ENCODE measurements at places on chromosomes 2 and 18.

DNA sequence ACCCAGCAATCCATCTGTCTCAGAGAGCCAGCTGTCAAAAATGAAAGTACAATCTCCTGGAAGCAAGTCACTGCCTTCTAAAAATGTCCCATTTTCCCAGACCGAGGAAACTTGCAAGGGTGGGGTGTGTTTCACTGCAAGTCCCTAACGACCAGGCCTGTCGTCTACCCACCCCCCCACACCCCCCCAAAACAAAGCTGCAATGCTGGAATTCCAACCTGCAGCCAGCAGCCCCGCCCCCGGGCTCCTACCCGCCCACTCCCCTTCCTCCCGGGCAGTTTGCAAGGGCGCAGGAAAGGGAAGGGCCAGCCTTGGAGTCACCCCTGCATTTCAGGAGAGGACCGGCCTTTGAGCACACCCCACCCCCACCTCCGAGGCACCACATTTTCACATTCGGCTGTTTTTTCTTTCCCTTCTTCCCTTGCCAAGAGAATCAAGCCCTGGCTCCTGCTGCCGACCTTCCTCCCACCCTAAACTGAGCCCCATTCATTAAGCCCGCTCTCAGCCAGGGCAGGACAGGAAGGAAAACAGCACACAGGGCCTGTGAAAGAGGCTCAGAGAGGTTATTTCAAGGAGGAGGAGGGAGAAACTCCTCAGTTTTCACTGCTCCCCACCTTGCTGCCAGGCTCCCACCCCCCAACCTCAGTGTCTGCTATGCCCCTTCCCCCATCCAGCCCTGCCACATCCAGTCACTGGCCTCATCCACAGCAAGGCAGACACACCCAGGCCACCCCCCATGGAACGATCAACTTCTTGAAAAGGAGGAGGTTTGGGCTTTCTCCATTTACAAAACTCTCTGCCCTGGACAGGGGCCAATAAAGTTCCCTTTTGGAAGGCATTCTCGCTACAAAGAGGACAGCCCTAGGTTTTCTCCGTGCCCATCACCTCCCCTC, 11.3 kb downstream of the SMAD7 start:
- DNase-seq, result no peak

- DNase-seq, result no peak
These were observed 404.6 kb upstream of the CWC22 start for GRCh38 chr2:180411661-180412060.

DNA sequence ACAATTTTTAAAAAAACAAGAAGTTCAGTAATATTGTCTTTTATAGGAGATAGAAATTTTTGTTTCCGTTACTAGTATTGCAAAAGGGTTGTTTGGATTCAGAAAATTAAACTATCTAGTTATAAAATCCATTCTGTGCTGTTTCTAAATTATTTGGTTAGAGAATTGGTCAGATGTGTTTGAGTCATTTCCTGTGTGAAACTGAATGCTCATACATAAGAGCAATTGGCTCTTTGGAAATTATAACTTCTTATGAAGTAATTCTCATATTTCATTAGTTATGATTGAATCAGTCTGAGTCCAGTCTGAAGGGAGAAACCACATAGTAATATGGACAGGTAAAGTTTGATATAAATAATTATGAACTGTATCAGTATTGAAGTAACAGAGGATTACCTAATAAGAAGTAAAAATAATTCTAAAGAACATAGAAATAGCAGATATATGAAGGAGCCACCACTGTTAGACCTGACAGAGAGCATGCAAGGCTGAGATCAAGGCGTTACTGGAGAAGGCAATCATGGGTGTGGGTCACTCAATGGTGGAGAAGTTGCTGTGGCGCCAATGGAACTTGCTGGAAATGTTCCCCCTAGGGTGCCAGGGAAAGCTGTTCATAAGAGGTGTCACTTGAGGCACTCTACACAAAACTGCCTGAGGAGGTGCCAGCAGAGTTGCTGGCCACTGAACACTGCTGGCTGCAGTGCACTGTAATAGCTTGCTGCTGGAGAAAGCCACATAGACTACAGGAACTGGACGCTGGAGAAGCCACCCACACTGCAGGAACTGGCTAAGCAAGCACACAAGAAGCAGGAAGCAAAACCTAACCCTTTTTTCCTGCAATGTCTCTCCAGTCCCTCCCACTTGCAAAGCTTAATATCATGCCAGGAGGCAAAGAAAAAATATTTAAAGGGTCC, 18.0 kb upstream of the FAP start:
- no peak for DNase-seq

- DNase-seq, result no peak
These were observed 196.0 kb downstream of the FHOD3 start for GRCh38 chr18:36493349-36494159.

DNA sequence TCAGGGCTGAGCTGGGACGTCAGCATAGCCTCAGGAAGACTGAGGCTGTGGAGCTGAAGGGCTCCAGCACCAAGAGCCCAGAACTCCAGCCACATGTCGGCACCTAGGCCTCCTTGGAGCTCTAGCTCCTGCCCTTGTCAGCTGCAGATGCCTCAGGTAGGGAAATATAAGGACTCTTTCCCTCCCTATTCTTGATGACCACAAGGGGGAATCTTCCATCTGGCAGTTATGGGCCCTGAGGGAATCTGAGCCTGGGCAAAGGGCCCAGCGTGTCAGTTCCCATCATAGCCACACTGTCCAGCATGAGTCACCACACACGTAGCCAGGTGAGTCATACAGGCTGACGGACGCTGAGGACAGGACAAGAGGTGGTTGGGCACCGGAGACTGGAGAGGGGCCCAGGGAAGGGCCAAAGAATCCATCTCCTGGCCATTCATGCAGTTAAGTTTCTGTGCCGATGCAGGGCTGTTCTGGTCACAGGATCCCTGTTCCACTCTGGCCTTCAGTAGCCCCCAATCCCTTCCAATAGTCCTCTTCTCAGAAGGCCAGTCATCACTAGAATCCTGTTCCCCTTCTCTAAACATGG, 1.8 kb downstream of the MPV17 start:
- DNase-seq, result no peak

- DNase-seq, result no peak
These were observed 51.4 kb downstream of the CMPK2 start for GRCh38 chr2:6814312-6814711.

- DNase-seq, result no peak
These were observed 132.6 kb downstream of the SEPTIN10 start for GRCh38 chr2:109481196-109481555.

GRCh38 chr2:151999053-151999452, 99.8 kb downstream of the CACNB4 start:
- DNase-seq, result no peak

- DNase-seq, result no peak
These were observed 7.6 kb downstream of the GPR17 start for GRCh38 chr2:127653421-127654083.

DNA sequence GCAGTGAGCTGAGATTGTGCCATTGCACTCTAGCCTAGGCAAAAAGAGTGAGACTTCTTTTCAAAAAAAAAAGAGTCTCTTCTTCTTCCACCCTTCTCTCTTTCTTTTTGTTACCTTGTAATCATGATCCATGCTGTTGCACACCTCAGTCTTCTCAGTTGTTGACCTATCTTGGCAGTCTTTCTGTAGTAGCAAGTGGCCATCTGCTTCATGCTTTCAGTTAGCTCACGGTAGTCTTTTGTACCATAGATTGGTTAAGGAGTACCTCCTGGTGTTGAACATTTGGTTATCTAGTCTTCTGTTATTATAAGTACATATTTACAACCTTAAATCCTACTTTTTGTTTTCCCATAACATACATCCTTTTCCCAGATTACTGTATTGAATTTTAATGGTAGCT, 3.1 kb downstream of the GORASP2 start:
- DNase-seq, result no peak

- no peak for DNase-seq
These were observed 275.1 kb downstream of the TGIF1 start for GRCh38 chr18:3725115-3725514.

DNA sequence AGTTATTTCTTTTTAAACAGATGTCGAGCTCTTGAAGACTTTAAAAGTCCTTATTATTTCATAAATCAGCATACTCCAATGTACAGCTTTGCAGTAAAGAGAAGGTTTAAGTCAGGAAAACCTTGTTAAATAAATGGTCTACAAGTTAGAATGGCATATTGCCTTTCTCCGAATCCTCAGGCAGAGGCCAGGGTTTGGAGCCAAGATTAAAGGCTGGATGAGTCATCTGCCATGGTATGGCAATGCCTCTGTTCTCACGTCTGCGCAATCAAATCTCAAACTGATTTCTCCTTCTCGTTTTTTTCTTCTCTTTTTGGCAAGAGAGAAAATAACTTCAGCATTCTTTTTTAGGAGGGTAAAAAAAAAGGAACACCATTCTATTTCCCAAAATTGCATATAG, 5.6 kb upstream of the KCNJ3 start:
- DNase-seq, result no peak

DNA sequence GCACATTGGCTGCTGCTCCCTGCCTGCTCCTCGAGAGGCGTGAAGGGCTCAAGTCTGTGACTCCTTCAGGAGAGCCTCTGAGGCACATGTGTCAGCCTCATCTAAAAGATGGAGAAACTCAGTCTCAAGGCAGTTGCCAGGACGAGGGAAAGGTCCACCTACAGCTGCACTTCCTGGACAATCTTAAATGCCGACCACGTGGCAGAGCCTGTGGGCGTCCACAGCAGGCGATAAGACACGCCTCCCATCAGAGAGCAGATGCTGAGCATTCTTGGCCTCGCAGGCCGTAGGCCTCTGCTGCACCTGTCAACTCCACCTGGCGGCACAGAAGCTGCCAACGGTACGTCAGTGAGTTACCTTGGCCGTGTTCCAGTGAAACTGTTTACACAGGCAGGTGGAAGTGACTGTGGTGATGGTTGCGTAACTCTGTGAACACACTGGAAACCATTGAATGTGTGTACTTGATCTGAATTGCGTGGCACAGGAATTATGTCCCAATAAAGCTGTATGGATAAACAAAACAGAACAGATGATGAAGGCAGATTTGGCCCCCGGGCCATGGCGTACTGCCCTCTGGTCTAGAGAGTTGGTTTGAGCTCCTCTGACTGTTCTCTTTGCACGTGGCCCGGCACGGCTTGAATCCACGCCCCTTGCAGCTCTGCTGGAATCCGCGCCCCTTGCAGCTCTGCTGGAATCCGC, 114.5 kb downstream of the RNF144A start:
- no peak for DNase-seq

DNA sequence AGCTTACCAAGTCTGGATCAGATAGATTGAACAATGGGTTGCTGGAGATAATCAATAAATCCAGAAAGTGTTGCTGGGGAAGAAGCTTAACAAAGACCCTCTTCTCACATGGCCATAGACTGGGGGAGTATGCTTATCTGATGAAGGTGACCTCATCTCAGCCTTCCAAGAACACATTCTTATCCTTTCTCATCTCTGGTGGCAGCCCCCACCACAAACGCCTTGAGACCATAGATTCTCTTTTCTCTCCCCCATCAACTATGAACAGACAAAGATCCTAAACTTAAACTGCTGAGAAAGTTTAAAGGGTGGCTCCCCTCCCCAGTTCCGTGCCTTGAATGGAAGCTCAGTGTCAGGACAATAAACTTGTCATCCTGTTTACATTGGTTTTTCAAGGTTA, 428.7 kb upstream of the TRIB2 start:
- DNase-seq, result no peak
